ENCODE measurements at places on chromosomes 3 and 15.

- no peak for DNase-seq
These were observed 30.0 kb downstream of the MRAS start for GRCh38 chr3:138378331-138378730.

DNA sequence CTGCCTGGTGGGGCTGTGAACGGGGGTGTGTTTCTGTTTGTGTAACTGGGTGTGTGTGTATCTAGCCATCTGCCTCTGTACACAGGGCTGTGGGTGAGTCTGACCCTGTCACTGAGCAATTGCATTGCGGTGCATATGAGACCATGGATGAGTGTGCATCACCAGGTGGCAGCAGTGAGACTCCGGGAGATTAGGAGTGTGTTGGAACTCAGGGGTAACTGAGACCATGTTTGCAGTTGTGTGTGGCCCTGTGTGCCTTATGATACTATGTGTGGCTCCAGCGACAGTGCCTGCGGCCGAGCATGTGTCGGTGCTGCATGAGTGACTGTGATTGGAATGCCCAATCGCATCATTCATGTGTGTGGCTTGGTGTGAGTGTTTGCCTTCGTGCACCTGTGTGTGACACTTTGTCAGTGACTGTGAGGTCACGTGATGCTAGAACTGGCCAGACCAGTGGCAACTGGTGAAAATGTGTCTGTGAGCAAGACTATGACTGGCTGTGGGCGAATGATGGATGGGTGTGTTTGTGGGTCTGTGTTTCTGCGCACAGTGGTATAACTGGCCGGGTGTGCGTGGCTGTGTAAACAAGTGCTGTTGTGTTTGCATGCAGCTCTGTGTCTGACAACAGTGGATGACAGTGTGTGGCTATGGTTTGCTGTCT, 14.0 kb downstream of the VILL start:
- no peak for DNase-seq

DNA sequence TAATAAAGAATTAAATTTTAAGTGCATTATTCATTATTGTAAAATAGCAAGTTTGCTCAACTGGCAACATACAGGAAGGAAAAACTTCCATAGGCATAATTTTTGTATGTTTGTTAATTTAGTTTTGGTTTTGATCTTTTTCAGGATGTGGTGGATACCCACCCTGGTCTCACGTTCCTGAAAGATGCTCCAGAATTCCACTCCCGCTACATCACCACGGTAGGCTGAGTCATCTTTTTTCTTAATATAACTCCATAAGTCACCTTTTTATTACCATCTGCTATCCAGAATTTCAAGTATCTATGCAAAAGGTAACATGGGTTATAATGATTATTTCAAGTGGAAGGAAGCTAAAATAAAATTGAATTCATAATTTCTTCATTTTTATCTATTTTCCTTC, 104.8 kb downstream of the PPP2R3A start:
- DNase-seq = no peak

DNA sequence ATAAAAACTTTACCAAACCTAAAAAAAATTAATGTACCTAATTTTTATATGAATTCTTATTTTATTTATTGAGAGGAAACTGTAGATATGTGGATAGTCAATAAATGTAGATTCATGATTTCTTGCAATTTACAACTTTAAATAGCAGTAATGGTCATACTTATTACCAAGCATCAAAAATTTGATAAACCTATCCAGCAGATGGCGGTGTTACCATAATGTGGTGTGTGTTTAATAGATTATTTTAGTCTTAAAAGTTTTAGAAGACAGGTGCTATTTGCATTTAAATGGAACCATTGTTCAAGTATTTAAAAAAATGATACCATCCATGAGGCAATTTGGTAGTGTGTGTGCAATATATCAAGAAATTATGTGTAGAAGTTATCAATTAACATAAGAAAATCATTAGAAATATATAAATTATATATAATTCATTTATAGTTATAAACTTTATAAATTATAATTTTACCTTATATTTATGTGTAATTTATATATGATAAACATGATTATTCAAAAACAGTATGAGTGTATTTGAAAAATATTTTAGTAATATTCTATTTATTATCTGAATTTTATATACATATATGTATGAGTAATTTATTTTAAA, 176.0 kb upstream of the BCHE start:
- DNase-seq = no peak

GRCh38 chr3:37982331-37982730, 8.3 kb upstream of the VILL start:
- DNase-seq = no peak

DNA sequence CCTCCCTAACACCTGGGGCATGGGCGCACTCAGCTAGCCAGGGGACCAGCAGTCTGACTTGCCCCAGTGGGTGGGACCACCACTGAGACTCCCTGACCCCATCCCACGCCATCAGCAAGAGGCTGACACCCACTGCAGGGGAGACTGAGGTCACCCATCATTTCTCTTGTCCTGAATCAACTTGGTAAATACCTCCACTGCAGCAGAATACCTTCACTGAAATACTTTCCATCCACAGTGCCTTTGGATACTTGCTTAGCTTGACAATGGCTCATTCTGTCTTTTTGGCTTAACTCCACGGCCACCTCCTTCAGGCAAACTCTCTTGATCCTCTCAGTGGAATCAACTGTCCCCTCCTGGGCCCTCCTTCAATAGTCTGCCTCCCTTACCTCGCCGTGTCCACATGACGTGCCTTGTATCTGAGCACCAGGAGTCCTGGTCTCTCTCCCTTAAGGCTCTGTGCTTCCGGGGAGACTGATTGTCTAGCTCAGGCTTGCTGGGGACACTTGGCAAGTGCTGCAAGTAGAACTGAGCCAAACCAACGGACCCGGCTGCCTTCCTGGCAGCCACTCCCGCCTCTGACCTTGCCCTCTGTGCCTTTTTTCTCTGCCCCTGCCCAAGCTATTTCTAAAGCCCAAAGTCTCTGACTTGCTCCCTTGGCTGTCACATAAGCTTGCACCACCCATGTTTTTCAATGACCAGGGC, 119.1 kb downstream of the ADCY5 start:
- no peak for DNase-seq

DNA sequence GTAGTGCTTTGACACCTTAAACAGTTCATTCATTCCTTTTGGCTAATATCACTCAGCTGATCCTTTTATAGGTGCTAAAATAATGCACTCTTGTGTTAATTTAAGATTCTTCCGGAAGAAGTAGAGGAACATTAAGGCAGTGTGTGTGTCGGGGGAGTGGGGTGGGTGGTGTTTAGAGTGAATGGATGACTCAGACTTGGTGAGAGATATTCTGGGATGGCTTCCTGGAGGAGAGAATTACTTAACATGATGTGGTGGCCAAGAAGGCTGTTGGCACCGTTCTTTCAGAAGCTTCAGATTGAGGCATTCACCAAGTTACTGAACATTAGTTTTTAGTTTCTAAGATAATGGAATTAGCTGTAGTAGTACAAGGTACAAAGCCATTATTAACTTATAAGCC, 125.6 kb upstream of the ROPN1 start:
- no peak for DNase-seq

DNA sequence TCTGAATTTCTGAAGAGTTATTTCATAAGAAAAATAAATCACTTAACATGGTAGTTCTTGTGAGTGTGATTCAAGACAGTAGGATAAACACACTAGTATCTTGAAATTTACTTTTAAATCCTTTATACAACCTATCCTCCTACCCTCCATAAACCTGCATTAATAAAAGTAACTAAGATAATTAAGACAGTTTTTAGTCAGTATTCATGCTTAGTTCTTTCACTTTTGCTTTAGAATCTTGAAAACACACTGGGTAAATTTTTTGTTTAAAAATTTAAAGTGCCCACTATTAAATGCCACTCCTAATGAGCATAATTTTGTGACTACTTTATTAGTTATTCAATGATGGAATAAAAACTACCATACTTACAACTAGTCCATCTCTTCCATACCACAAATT, 28.8 kb downstream of the GOLIM4 start:
- DNase-seq = no peak

GRCh38 chr3:37973246-37974054, 17.1 kb upstream of the VILL start:
- DNase-seq = no peak

- DNase-seq = no peak
These were observed 13.0 kb upstream of the MANF start for GRCh38 chr3:51371943-51372557.

DNA sequence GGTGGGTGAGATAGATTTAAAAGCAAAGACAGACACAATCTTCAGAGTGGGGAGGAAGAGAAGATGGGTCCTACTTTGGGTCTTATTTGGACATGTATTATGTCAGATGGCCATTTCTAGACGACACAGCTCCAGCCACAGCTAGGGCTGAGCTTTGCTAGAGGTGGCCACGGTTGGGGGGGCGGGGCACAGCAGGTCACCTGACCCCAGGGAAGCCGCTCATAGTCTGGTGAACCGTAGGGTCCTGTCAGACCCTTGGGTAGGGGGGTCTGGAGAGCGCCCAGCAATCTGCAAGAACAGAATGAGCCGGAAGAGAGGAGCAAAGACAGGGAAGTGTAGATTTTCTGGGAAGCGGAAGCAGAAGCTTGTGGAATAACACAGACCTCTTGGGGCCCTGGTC, 6.6 kb downstream of the EPB42 start:
- no peak for DNase-seq

GRCh38 chr3:139893267-139893962, 41.6 kb upstream of the CLSTN2 start:
- DNase-seq = no peak

GRCh38 chr3:18791182-18791581, 357.1 kb upstream of the KCNH8 start:
- no peak for DNase-seq

- no peak for DNase-seq
These were observed 16.2 kb downstream of the CEP152 start for GRCh38 chr15:48794697-48795134.

- no peak for DNase-seq
These were observed 345.2 kb downstream of the FOXP1 start for GRCh38 chr3:71238355-71238757.

DNA sequence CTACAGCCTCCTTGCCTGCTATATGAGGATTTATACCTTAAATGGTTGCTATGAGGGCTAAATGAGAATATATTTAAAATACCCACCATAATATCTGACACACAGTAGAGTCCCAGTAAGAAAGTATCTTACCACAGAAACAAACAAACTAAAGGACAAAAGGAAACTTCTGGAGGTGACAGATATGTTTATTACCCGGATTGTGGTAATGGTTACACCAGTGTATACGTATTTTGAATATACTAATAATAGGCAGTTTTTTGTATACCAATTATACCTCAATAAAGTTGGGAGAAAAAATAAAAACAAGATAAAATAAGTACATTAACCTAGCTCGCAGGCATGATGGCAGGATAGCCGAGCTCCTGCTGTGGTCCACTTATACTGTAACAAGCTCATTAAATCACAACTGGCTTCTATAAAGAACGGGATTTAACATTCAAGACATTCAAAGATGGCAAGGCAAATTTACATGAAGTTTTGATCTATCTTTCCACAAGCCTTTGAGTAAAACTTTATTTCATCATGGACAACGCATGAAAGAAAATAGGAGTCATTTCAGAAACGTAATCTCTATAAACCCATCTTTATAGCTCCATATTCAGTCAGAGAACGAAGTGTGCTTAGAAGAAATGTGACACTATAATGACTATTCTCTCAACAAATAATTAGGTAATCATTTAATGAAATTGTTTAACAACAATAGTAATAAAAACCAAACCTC, 1.5 kb downstream of the RPN1 start:
- no peak for DNase-seq

DNA sequence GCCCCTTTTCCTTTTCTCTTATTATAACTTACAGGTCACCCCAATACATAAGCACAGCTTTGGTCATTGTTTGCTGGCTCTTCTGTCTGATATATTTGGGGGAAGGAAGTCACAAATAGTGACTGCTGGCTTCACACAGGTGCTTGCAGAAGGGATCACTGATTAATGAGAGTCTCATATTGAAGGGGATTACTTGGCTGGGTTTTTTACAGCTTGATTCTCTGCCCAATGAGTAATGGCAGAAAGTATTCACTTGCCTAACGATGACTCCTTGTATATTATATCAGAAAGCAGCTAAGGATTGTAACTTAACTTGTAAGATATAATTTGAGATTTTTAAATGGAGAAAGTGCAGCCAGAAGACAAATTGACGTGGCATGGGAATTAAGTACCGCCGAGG, 119.3 kb upstream of the PFN2 start:
- DNase-seq = no peak

GRCh38 chr15:70833861-70834765, 19.8 kb downstream of the LARP6 start:
- no peak for DNase-seq

DNA sequence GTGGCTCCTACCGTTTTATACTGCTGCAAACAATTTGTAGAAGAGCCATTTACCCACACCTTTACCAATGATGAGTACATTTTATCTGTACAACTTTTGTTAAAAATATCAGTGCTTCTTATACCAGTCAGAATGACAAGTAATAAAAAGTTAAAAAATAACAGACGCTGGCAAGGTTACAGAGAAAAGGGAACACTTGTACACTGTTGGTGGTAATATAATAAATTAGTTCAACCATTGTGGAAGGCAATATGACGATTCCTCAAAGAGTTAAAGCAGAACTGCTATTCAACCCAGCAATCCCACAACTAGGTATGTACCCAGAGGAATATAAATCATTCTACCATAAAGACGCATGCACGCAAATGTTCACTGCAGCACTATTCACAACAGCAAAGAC, 51.9 kb downstream of the ARRDC4 start:
- no peak for DNase-seq

GRCh38 chr3:23809840-23810342, 4.1 kb downstream of the UBE2E1 start:
- DNase-seq = no peak

GRCh38 chr3:142863930-142864920, 24.7 kb downstream of the PCOLCE2 start:
- DNase-seq = no peak

DNA sequence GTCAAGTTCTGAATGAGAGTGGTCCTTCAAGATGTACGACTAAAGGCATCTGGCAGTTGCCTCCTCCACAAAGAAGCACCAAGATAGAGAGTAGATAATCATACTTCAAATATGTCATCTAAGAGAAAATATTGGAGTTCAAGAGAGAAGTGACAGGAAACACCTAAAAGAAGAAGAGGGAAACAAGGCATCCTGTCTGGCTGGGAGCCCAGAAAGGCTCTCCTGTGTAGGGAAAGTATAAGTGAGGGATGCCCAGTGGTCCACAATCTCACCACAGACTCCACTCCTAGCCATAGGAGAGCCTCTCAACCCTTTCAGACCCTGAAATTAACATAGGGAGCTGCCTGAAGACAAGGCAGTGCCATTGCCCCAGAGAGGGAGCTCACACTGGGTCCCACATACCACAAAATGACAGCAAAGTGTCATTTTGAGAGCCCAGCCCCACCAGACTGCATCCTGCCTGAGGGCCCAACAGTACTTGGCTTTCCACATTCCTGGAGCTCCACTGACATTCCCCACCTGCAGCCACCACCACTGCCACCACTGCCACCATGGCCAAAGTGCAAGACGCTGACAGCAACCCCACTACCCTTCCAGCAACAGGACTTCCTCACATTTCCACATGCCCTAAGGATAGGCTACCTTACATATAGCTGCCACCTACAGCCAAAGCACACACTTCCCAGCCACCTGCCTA, 210.6 kb downstream of the ATP8B4 start:
- DNase-seq = no peak
